HuH-7 (cell line): ENCODE measurements at places on chromosomes 3 and 15.

DNA sequence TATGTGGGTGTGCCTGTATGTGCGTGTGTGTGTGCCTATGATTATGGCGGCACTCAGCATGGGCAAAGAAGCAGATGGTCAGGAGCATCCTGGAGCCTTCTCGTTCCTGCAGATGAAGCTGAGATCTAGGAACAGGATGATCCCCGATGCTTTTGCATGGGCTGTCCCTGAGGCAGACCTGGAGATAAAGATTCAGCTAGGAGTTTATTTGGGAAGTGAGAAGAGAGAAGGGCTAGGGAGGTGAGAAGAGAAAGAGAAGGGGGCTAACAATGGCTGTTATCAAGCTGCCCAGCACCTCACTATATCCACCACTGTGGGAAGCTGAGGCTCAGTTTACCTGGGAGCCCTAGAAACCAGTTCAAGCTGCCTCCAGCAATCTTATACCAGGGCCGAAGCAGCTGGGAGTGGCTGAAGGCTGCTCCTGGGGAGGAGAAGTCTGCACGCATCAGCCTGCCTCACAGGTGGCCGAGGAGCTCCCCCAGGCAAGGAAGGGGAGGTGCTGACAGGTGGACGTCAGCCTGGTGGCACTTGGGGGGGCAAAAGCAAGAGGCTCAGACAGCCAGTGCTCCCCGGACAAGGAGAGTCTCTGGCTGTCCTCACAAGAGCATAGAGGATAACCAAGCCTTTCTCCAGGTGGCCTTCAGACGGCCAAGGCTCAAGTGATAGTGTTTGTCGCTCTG lies 94.0 kb upstream of the IQSEC1 start:
- no peak for DNase-seq

DNA sequence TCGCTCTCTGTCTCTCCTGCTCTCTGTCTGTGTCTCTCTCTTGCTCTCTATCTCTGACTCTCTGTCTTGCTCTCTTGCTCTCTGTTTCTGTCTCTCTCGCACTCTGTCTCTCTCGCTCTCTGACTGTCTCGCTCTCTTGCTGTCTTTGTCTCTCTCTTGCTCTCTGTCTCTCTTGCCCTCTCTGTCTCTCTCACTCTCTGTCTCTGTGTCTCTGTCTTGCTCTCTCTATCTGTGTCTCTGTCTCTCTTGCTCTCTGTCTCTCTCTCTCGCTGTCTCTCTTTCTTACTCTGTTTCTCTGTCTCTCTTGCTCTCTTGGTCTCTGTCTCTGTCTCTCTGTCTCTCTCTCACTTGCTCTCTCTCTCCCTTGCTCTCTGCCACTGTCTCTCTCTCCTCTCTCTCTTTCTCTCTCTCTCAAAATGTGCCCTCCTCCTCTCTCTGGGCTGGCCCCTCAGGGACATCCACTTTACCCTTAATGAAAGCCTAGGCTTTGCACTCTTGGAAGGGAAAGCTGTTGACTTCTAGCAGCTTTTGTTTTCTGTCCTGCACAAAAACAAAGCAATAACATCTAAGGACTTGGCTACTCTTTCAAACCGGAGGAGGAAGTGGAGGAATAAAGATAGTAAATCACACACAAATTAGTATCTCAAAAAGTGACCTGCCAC lies 73.9 kb upstream of the NR2E3 start:
- no peak for DNase-seq

DNA sequence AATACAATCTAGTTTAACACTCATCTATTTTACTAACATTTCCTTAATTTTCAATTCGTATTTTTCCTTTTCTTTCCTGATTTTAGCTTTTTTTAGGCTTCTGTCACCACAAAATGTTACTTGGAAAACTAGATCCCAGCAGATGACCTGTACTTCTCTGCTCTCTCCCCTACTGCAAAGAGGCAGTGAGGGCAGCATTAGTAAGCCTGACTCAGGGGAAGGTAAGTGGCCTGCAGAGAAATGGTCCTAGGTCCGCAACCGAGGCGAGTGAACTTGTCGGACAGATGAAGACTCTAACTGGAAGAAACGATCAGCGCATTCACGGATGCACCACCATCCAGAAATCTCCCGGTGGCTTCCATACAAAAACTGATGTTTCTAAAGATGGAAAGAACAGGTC lies 20.4 kb downstream of the TMEM43 start:
- DNase-seq: no peak

DNA sequence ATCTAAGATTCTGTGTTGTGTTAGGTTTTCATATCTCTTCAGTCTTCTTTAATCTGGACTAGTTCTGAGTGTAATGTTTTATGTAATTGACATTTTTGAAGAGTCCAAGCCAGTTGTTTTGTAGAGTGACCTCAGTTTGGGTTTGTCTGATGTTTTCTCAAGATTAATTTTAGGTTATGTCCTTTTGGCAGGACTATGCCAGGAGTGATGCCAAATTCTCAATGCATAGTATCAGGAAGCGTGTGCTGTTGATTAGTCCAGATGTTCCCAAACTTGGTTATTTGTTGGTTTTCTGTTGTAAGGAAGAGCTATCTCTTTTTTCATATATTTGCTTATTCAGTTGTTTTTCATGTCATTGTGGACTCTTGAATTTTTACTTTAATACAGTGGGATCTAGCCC lies 32.6 kb downstream of the NMD3 start:
- no peak for DNase-seq

DNA sequence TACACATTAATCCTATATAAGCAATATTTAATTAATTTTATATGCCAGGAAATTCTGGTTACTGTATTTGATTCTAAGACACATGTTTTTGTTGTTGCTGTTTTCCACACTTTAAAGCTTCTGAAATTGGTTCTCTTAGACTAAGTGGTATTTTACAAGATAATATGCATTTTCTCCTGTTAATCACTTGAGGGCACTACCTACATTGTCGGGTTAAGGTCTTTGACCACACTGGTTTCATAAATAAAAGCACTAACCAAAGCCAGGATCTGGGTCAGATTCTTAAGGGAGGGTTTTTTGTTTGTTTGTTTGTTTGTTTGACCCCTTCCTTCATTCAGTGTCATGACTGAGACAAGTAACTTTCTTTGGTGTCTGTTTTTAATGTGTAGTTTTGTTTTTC lies 590.2 kb downstream of the RBMS3 start:
- DNase-seq: peak; percentile 18

- no peak for DNase-seq
Observed at GRCh38 chr15:49748791-49749190, 127.9 kb downstream of the DTWD1 start.

GRCh38 chr15:45200799-45201556 lies 13.2 kb upstream of the SHF start:
- DNase-seq: no peak

DNA sequence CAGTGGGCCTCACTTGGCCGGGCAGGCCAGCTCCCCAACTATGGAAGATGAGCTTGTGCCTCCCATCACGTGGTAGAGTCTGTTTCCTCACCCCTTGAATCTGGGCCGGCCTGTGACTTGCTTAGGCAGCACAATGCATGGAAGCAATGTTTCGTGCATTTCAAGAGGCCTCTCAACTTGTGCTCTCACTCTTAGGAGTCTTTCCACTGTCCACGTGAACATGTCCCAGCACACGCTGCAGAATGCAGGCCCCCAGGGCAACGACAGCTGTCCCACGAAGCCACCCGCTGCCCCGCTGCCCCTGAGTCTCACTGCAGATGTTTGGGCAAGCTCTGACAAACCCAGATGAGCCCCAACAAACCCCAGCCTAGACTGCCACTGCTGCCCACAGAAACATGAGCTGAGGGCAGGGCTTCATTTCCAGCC lies 27.2 kb upstream of the SLC41A3 start:
- DNase-seq: no peak

GRCh38 chr3:54180921-54181320 lies 58.6 kb downstream of the CACNA2D3 start:
- DNase-seq: no peak

DNA sequence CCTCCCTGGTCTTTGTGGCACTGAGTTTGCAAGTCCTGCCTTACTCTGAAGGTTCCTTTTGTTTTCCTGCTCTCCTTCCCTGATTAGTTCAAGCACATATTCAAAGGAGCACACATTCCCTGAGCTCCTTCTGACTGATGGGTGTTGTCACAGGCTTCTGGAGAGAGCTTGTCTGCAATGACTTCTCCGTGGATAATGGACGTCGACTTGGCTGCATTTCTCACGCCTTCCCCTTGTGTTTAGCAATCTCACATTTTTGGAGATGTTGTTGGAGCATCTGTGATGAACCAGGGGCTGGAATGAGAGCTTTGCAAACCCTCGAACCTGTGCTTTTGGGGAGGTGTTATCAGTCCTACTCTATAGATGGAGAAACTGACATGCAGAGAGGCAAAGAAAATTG lies 375.4 kb upstream of the PROK2 start:
- DNase-seq: no peak

DNA sequence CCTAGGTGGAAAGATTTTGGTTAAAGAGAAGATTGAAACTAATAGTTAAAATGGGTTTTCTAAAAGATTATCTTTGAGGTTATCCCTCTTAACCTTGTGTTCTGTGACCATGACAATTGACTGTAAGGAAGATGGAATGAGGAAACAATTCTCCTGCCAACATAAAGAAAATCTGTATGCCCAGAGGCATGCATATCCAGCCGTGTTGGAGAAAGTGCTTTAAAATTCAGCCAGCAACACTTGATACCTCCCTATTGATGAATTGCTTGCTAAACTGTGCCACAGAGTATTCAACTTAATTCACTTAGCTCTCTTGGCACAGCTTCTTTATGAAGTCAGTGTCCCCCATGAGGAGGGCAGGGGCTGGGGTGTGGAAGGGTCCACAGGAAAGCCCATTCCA lies 203.5 kb downstream of the UBE2E2 start:
- DNase-seq: no peak

GRCh38 chr3:5205165-5205941 lies 17.8 kb downstream of the EDEM1 start:
- DNase-seq: no peak

DNA sequence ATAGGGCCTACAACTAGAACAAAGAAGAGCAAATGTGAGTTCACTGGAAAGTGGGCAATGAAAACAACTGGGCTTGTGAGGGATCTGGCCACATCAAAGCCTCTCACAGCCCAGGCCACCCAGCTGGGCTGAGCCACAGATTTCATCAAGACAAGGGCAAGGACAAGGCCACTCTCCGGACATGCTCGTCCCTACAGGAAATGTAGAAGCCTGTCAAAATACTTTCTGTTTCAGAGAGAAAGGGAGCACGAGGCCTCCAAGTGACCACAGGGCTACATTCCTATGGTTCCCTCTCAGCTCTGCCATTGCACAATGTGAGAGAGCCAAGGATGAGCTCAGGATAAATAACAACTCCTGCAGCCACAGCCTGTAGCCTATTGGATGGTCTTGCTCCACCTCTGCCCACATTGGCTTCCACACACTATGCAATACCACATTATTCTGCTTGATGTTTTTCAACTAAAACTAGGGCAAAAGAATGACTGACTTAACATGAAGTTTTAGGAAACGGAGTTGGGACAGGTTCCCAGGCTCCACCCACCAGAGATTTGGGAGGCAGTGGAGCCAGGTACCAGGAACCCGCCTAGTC lies 12.1 kb downstream of the TBC1D2B start:
- DNase-seq: peak; percentile 61

GRCh38 chr3:117630885-117631284 lies 921.3 kb downstream of the TUSC7 start:
- no peak for DNase-seq

DNA sequence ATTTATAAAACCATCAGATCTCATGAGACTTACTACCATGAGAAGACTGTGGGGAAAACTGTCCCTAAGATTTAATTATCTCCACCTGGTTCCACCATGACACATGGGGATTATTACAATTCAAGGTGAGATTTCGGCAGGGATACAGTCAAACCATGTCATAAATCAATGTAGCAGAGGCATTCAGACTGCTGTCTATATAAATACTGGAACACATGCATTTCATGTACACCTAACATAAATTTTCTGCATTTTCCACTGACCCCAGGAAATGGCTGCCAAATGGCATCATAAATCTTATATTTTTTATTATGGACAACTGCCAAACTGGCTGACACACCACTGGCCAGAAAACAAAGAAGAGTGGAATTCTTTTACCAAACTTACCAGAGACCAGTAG lies 755.1 kb upstream of the EPHA6 start:
- no peak for DNase-seq

- no peak for DNase-seq
Observed at GRCh38 chr3:185928496-185928895, 9.3 kb downstream of the TRA2B start.

DNA sequence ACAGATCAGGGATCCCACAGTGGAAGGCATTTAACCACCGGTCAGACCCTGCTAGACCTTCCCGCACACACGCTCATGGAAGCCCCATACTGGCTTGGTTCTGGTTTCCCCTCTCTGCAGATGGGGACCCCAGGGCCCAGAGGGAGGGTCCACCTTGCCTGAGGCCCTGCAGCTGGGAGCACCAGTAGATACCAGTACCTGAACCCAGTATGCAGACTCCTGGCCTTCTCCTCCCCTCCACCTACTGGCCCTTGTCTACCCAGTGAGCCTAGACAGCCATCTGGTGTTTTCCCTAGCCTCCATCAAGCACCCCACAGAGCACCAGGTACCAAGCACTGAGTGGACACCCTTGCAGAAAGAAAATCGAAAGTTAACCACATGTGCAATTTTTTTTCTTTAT lies 65.1 kb downstream of the MEGF11 start:
- no peak for DNase-seq

- DNase-seq: no peak
Observed at GRCh38 chr15:58546066-58546591, 114.3 kb downstream of the LIPC start.

DNA sequence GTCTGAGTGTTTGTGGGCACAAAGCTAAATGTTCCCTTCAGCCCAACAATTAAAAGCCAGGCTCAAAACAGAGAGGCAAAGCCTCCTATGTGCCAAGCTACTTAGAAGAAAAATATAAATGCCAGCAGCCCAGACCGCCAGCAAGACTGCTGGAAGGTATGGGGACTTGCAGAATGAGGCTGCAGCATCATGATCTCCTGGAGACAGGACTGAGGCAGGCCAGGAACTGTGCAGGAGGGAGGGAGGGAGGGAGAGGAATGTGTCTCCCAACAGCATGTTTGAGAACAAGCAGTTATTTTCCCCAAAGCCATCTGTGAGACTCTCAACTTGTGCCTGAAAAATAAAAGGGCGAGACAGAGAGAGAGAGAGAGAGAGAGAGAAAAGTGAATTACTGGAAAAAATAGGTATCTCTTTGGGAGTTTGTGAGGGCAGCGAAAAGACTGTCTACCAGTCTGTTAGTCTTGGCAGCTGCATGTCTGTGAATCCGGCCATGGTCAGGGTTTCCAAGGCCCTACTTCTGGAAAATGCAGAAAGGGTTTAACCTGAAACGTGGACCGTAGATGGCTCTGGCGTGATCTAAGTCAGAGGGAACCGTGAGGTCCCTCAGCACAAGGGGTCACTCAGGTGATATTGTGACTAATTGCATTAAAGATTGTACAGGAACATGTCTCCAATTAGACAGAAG lies 139.7 kb upstream of the COL8A1 start:
- no peak for DNase-seq

GRCh38 chr15:28021281-28022039 lies 77.7 kb downstream of the OCA2 start:
- peak; percentile 65 for DNase-seq

- DNase-seq: no peak
Observed at GRCh38 chr15:28894631-28895030, 8.9 kb downstream of the APBA2 start.

- no peak for DNase-seq
Observed at GRCh38 chr3:122094693-122095092, 39.5 kb downstream of the CD86 start.

GRCh38 chr3:55719508-55719907 lies 232.4 kb upstream of the WNT5A start:
- no peak for DNase-seq

- no peak for DNase-seq
Observed at GRCh38 chr3:123743121-123743520, 141.0 kb downstream of the MYLK start.
